ENCODE measurements at places on chromosomes 7 and 10.
A peak's percentile ranks its signal among the peaks of the same experiment; 100 is the strongest.

DNA sequence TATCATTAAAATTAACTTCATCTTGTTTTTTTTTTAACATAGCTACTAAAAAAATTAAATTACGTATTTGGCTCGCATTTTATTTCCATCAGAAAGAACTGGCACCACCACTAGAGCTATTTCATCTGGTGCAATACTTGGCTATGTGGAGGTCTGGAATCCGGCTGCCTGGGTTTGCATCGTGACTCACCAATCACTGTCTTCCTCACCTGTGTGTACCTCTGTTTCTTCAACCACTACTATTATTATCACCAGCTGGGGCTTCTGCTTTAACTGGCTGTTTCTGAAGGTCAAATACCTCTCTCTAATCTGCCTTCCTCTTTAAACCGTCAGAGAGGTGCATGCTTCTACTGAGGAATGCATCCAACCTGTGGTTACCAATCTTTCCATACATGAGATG is 6.5 kb downstream of the WDR91 start:
- DNase-seq, result no peak

GRCh38 chr7:123682690-123683089 is 27.0 kb downstream of the LMOD2 start:
- DNase-seq, result peak; percentile 3

DNA sequence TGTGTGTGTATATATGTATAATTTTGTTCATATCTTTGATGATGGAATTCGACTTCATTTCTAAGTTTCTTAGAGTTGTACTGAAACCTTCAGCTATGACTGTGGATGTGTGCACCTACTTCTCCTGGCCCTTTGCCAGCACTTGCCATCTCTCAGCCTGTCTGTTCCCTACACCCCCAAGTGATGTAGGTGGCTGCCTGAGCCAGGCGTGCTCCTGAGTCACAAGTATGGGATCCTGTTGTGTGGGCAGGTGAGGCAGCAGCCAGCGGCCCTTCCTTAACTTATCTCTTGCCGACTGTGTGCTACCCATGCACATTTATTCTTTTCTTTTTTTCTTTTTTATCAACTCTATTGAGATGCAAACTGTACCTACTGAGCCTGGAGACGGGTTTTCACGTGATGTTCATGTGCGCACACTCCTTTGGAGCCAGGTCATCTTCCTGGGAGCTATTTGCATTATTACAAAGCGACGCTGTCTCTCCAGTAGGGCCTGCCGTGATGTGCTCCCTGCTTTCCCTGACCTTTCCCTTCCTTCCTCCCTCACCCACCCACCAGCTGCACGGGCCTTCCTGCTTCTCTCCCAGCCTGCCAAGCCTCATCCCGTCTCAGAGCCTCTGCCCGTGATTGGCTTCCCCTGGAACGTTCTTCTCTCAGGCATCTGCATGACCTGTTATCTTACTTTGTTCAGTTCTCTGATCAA is 31.3 kb upstream of the GALNT11 start:
- DNase-seq, result no peak

DNA sequence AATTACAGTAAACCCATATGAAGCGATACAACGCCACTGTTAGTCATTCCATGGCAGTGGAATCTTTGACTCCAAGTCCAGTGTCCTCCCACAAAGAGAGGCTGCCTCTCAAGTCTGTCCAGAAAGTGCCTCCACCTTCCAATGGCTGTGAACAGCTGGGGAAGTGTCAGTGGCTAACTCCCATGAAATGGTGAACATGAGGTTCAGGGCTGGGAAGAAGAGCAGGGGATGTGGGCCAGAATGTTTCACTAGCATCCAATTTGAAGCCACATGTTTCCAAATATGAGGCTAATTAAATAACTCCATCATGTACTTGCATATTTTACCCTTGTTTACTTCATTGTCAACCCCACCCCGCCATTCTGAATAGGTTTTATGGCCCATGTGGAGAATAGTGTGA is 53.1 kb upstream of the CHST15 start:
- DNase-seq, result no peak

DNA sequence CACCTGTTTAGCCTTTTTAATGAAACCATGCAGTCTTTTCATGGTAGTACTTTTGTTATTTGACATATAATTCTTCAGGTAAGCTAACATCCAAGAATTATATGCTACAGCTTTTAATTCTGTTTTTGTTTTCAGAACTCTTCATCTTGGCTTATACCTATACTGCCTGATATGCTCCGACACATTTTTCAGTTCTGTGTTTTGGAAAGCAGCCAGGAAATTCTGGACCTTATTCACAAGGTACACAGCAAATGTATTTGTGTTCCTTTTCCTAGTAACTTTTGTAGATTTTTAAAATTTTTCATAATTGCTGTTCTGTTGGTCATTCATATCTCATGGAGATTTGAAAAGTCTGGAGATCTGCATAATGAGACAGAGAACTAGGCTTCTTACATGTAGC is 56.7 kb downstream of the BTAF1 start:
- DNase-seq, result no peak
